Activated T-cell treated with anti-CD3 and anti-CD28 coated beads, Interleukin-2, amount 50 U/mL, for 72 hours (primary cell): ENCODE measurements at places on chromosomes 1 and 21. TPM values are rescaled to one million over a fixed set of nuclear protein-coding genes. Genes with fewer than 3 reads are reported as not detected.

DNA sequence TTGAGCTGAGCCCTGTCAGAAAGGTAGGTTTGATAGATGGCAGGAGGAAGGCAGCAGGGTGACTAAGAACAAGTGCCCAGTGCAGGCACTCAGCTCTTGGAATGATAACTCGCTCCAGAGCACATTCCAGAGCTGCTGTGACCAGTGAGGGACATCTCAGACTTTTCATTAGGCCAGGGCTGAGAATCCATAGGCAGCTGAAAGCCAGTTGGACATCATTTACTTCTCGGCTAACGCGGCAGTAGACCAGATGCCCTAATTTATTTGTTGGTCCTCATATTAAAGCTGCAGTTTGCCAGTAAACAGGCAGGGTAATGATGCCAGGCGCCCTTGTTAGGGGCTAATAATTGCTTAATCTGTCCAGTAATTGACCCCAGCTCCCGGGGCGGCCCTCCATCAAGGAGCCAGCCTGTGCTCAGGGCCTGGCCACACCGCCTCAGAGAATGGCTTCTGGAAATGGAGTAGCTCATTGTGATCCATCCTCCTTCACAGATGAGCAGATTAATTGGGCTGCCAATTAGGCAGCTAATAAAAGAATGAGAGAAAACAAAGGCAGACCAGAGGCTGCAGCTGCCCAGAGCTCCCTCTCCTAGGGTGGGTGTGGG lies 122.0 kb downstream of the BEND5 start:
- no peak for DNase-seq

- no peak for DNase-seq
Observed at GRCh38 chr1:26351590-26352337, 2.2 kb downstream of the CRYBG2 start.

Gene ARMH1
- total RNA-seq: 123 TPM

DNA sequence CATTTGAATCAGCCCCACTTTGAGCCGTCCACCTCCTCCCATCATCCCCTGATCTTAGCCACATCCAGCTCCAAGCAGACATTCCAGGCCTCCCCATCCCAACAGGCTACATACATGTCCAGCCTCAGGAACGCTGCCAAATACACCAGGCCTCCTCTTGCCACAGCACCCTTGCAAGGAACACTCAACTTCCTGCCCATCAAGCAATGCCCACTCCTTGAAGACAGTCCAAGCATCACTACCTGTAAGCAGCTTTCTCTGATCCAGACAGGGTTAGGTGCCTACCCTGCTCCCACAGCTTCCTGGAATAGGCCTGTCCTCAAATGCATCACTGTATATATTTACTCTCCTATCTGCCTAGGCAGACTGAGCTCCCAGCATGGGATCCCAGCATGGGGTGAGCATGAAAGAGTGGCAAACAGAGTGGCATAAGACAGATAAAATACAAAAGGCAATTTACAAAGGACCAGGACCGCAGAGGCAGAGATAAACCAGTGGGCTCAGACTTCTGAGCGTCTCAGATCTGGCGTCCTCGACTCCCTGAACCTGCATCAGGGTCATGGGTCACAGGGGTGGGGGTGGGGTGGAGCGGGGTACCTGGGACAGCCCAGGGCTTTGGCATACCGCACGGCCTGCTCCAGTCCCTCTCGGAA lies 816 bp downstream of the HYI start:
- DNase-seq: no peak

DNA sequence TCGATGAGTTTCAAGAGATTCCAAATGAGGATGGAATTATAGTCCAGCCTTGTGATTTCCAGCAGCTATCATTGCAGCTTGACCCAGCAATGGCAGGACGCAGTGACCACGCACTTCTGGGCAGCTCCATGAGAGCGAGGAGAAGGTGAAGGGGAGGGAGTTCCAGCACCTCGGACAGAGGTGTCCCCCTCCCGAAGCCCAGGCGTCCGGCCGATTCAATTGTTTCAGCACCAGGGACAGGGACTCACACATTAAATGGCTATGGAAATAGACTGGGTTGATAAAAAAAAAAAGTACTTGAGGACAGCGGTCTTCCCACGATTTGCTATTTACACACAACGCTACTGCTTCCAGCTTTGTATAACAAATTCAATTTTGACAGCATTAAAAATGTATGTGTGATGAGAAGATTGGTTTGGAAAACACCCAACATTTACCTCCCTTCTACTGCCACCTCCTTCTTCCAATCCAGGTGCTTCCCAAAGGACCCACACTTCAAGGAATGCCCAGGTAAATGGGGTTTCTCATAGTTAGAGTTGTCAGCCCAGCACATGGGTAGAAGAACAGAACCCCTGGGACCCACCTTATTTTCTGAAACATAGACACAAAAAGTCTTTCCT lies 71.8 kb downstream of the DISP3 start:
- DNase-seq: peak; percentile 46

GRCh38 chr1:204417074-204417997 lies 5.7 kb upstream of the PPP1R15B start:
- peak; percentile 51 for DNase-seq

DNA sequence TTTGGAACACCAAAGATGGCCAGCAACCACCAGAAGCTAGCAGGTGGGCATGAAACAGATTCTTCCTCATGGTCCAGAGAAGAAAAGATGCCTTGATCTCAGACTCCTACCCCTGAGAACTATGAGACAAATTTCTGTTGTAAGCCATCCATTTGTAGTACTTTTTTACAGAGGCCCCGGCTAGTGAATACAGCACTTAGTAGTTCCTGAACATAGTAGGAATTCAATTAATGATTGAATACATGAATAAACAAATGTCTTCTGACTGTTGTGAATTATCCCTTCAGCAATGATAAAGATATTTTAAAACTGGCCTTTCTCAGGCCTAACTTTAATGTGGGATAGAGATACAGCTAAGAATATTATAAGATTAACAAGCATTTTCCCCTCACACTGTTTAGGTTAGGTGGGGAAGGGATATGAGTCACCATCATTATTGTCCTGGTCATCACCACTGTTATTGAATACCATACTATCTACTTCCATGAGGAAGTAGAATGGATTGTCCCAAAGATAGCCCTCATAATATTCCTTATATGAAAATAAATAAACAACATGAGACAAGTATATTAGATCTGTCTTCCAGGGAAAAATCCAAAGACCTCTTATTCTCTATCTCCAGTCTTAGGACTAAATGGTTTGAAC lies 51.4 kb downstream of the ADCY10 start:
- DNase-seq: no peak

- DNase-seq: no peak
Observed at GRCh38 chr21:40850071-40850470, 3.1 kb upstream of the DSCAM start.

GRCh38 chr21:32463889-32464300 lies 51.4 kb downstream of the EVA1C start:
- DNase-seq: no peak

DNA sequence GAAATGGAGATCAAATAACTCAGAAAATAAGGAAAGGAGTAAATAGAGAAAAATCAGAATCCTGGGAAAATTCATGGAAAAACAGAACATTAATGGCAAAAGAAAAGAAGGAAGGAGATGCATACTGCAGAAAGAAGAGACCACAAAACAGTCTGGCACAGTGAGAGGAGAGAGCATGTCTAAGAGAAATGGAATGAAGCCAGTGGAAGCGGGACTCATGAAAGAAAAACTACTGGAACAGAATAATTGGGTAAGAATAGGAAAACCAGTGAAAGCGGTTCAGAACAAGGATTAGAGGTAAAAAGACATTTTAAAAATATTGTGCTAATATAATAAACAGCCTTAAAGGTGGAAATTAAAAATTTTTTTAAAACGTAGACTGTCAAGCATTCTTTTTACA lies 93.6 kb upstream of the GREM2 start:
- no peak for DNase-seq

- no peak for DNase-seq
Observed at GRCh38 chr1:170803711-170804110, 131.6 kb upstream of the MROH9 start.

DNA sequence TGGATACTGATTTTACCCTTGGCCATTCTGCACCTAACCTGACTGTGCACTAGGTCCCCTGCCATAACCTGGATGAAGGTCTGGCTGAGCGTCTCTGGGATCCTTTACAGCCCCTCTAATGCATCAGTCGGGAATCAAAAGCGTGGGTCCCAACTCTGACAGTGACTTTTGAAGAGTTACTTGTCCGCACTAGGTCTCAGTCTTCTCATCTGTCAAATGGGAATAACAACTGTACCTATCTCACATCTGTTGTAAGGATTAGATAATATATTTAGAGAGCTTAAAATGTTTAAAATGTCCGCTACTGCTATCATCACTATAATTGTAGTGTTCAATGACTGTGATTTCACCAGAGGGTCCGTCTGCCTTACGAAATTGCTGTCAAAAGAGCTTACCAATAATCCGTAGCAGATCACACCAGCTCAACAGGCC lies 746 bp downstream of the TADA1 start:
- no peak for DNase-seq

Gene SRSF10
- 264 TPM for total RNA-seq

DNA sequence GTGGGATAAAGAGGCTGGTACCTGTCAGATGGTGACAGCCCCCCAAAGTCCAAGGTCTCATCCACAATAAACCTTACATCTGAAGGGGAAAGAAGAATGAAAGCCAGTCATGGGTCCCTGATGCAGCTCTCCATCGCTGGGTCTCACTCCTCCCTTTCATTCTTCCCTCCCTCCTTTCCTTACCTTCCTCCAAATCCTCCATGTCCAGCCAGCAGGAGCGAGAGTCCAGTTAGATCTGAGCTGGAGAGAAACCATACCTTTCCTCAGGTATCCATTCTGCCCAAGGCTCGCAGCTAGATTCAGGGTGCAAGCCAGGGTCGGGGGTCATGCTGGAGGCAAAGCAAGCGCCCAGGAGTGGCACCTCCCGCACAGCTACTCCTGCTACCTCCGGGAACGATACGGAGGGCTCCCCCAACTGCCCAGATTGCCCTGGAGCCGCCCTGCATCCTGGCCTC lies 421 bp downstream of the PSRC1 start:
- DNase-seq: no peak

Gene PLA2G4A
- total RNA-seq: 5.7 TPM

GRCh38 chr1:194288238-194288637 lies 1101.8 kb upstream of the B3GALT2 start:
- DNase-seq: no peak

Gene KCNE2
- 0.48 TPM for total RNA-seq

DNA sequence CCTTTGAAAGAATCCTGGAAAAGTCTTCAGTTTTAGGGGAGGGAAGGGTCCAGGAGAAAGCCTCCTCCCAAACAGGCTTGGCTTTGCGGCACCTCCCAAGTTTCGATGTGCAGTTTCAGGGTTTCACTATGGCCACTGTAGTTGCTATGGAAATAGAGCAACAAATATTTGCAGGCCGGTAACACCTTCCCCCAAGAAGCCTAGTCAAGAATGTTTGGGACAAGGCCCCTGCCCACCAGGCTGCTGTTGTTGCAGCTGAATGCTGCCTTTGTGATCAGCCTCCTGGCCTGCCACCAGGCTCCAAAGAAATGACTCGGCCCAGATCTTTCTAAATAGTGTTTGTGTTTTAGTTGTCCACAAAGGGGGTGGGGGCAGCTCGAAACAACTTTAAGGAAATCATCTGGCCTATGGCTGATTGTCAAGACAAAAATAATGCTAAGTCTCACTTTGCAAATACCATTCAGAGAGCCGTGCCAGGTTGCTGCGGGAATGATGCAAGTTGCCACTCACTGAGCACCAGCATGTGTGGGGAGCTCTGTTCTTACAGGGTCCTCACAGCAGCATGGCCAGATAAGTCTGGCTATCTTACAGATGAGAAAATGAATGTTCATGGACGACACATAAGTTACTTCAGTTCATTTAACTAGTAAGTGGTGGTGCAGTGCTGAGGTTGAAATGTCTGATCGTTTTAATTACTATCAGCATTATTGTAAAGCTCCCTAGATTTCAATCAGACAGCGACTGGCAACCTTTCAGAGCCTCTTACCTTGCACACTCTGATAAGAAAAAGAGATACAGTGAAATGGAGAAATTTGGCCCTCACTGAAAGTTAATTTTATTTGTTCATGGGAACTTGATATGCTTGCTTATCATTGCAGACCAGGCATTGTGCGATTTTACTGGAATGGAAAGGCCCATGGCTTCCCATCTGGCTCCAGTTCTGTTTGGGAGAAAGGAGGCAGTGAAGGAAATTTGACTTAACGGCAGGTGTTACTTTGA lies 91.2 kb upstream of the JUN start:
- no peak for DNase-seq

Gene TACSTD2
- total RNA-seq: 0.21 TPM

Gene UBE2U
- total RNA-seq: not detected

- no peak for DNase-seq
Observed at GRCh38 chr1:172851077-172851476, 192.2 kb downstream of the FASLG start.

DNA sequence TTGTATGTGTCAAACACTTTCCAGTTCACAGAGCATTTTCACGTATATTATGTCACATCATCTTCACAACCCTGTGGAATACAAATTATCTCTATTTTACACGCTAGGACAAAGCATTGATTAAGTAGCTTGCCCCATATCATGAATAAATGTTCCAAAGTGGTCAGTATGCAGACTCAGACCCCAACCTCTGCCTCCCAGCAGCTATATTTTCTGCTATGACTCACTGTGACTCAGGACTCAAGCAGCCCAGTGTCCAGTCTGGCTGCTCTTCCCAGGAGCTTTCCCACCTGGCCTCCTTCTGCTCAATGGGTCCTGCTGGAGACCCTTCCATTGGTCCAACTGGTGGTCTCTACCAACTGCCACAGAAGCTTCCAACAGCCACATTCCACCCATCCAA lies 56.0 kb upstream of the RAP1A start:
- no peak for DNase-seq

Gene CDKN2C
- 13.7 TPM for total RNA-seq

DNA sequence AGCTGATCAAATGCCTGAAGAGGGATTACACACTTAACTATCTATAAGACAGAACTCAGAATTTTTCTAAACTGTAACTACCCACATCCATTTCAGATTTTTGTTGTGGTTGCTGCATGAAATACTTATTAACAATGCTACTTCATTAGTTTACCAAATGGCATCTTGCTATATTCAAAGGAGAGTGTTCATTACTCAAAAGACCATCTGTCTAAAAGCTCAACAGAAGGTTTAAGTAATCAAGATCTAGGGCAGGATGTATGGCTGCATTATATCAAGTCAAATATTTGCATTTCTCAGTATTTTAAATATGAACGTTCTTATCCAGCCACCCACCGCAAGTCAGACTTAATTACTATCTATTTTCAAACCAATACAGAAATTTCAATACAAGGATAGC lies 79.9 kb downstream of the SIPA1L2 start:
- DNase-seq: no peak

DNA sequence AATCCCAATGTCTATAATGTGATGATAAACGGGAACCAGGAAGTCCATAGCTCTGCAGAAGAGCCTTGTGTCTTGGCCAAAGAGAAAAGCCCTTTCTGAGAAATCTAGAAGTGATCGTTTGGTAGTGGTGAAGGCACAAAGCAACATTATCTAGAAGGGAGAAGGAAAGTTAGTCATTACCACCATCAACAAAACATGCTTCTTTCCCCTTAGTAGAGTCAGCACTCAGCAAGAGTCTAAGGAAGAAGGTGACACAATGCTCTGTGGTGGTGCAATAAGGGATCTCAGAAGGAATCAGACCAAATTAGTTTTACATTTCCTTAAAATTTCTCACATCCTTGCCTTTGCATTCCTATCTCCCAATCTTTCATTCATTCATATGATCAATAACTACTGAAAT lies 134.4 kb upstream of the PRDX6 start:
- DNase-seq: no peak
